SW480 (cell line): ENCODE measurements at places on chromosomes 5 and 9.

- peak; percentile 80 for DNase-seq
Observed at GRCh38 chr5:124990723-124991122, 244.3 kb upstream of the ZNF608 start.

DNA sequence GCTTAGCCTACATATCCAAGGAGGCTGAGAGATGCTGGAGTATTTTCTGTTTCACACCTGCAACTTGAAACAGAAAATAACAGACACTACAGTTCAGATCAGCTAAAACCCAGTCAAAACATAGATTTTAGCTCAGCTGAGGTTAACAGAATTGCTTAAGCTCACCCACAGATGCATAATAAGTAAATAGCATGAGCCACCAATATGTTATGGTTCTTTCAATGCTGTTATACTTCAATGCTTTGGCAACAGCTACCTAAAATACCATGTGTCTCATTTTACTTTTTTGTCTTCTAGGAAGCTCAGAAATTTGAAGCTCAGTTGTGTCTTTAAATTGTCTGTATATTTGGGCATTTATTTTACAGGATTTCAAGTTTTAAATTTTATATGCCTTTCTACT lies 35.8 kb upstream of the OR13F1 start:
- no peak for DNase-seq

DNA sequence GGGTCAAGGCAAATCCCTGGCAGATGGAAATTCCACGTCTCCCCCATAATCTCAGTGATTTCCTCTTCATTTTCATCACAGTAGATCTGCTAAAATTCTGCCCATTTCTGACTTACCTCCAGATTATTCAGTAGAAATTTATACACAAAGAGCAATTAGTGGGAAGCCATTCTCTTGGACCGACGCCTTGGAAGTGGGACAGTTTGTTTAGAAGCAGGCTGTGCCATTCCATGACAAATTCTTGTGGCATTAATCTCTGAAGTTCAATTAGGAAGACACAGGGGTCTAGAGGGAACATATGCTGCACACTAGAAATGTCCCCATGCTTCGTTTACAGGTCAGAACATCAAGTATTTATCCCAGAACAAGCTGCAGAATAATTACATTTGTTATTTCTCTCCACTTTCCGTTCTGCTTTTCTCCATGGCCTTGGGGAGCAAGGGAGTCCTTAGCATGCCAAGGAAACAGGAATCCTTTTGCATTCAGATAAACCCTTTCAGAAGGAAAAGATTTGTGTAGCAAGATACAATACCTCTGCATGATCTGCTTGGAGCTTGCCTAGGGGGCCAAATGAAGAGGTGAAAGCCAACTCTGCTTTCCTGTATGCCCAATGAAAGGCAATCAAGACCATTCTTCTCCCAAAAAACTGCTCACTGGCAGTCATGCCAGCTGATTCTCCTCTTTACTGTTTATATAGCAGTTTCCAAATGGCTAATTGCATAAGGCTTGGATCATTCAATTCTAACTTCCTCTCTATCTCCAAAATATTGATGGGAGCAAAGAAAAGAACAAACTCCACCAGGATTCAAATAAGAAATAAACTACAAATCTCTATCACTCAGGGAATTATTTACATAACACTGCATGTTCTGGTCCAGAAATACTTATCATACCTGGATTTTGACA lies 2.5 kb upstream of the PRKACG start:
- DNase-seq, result no peak

GRCh38 chr5:93583768-93584595 lies 960 bp downstream of the NR2F1 start:
- peak; percentile 50 for DNase-seq

GRCh38 chr9:3768712-3769457 lies 243.1 kb upstream of the RFX3 start:
- DNase-seq, result peak; percentile 14

DNA sequence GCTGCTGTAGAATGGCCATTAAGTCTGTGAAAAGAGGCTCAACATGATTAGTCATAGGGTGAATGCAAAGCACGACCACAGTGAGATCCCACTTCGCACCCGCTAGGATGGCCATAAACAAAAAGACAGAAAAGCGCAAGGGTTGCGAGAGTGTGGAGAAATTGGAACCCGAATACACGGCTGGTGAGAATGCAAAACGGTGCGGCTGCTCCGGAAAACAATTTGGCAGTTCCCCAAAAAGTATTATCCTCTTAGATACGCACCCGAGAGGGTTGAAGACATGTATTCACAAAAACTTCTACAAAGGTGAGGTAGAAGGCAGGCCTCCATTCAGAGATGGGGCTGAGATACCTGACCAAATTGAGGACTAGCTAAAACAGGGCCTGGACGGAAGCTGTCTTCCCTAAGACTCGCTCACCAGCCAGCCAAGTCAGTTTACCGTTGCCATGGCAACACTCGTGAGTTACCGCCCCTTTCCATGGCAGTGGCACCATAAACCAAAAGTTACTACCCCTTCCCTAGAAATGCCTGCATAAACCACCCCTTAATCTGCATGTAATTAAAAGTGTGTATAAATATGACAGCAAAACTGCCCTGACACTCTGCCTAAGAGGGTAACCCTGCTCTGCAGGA lies 726 bp upstream of the PSMB7 start:
- DNase-seq, result no peak
